ENCODE measurements at places on chromosomes 6 and 20.

DNA sequence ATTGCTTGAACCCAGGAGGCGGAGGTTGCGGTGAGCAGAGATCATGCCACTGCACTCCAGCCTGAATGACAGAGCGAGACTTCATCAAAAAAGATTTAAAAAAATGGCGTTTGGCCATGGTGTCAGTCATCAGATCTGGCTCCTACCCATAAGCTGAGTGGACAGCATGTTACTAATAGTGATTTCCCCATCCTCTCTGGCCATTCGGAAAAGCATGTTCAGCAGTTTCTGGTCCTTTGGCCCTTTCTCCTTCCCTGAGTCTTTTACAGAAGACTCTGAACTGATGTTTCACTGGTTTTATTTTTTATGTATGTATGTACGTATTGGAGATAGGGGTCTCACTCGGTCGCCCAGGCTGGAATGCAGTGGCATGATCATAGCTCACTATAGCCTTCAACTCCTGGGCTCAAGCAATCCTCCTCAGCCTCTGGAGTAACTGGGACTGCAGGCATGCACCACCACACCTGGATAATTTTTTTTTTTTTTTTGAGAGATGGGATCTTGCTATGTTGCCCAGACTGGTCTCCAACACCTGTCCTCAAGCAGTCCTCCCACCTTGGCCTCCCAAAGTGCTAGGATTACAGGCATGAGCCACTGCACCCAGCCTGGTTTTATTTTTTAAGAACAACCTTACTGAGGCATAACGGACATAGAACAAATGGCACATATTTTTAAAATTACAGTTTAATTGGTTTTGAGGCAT, 84.2 kb upstream of the CNKSR3 start:
- no peak for DNase-seq

DNA sequence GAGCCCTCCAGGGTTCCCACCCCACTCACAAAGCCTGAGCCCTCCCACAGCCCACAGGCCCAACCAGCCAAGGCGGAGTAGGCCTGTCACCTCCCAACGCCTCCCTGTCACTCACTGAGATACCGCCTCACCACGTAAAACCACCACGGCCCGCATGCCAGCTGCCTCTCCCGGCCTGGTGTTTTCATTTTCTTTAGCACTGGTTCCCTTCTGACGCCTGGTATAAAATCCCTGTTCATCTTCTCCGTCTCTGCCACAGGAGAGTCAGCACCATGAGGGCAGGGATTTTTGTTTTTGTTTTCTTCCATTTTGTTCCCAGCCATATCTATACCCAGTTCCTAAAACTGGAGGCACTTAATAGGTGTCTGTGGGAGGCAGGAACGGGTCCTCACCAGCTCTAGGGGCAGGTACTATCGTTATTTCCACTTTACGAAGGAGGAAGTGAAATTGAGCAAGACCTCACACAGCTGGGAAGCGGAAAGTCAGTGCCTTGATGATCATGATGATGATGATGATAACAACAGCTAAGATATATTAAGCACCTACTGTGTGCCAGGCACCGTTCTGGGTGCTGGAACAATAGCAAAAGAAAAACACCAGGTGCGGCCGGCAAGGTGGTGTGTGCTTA, 58.6 kb downstream of the SNAI1 start:
- no peak for DNase-seq

DNA sequence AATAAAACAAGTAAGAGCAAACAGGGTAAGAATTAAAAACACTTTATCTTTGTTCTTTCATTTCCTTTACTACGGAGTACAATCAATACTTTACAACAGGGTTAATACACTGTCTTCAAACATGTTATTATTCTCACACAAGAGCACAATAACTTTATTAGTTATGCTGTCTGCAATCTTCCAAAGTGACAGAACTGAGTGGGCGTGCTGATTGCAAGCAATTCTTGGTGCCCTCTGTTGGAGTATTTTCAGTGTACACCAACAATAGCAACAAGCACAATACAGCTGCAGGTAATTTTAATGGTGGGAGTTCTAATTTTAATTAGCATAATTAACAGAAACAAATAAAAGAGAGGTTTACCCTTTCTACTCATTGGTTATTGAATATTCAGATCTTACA, 33.9 kb upstream of the PTPRK start:
- DNase-seq, result no peak

DNA sequence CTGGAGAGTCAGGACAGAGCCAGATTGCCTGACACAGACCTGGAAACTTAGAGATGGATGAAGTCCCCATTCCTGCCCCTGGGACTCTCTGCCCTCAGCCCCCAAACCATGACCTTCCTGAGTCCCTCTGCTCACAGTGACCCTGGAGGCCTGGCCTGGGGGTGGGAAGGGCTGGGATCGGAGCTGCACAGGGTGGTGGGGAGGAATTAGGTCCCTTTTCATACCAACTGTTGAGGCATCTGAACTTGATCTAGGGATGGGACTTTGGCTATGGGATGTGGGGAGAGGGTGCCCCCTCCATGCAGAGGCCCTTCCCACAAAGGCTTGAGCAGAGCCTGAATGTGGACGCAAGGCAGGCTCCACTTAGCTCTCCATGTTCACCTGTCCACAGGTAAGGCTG, 144.1 kb downstream of the MRPL14 start:
- DNase-seq, result no peak

DNA sequence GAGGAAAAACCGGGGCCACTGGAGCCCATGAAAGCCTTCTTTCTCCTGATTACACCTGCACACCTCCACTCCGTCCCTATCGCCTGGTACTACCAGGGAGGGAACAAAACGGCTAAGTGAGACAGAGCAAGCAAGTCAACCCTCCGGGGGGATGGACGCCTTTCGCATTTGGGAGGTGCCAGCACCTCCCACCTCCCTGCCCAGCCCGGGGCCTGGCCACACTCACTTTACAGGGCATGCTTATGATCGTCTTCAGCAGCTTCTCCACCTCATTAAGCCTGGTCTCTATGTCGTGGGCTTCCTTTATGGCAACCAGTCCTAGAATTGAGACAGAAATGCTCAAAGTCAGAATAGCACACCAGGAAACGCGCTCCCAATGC, 13.7 kb downstream of the PXDC1 start:
- DNase-seq, result no peak

DNA sequence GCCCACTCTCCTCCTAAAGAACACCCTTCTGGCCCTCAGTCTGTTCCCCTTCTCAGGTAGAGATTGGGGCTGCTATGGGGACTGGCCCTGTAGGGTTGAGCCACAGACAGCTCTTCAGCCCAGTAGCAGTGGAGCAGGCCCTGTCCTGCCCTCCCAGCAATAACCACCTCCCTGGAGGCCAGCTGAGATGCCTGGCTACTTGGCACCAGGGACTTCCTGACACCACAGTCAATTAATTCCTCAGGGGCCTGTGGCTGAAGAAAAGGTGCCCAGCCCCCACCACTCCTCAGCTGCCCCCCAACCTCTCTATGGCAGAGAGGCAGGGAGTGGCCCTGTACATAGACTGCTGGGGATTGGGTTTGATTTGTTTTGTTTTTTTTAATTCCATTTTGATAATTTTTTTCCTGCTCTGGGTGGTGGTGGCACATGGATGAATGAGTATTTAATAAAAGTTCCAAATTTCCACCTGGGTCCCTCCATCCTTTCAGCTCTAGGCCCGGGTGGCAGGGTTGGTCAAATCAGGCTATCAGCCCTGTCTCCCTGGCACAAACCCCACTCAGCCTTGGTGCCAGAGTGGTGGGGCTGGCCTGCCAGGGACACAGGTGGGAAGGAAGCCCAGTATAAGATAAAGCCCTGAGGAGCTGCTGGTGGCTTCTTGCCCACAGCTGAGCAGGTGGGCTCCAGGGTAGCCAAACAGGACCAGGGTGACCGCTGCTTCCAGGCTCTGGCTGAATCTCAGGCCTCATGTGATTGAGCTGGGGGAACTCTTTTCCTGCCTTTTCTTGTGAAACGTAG, 1.9 kb upstream of the DEF6 start:
- no peak for DNase-seq
